ENCODE measurements at places on chromosomes 2 and 18. TPM values are rescaled to one million over a fixed set of nuclear protein-coding genes. Genes with fewer than 3 reads are reported as not detected.
A peak's percentile ranks its signal among the peaks of the same experiment; 100 is the strongest.

TRABD2A gene
- 0.33 TPM for total RNA-seq

IL1R2 gene
- 0.57 TPM for total RNA-seq

YES1 gene
- total RNA-seq: 43.1 TPM

FOXD4L1 gene
- 0.16 TPM for total RNA-seq

PDE11A gene
- total RNA-seq: not detected

COL3A1 gene
- total RNA-seq: 14,045 TPM

DNA sequence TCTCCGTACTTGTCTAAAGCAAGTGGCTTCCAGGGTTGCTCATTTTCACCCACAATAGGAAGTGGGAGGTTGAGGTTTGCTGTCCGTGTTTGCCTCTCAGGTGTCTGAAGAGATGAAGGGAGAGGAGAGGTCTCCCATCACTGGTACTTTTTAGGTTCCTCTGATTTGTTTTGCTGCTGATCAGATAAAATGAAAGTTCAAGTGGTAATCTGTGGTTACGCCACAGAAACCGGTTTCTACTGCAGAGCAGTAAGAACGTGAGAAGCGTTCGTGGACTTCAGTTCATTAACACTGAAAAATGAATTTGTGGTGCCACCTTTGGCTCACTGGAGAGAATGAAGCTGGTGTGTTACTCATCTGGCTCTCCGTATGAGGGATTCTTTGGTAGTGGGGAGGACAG lies 118.2 kb downstream of the GBX2 start:
- DNase-seq: no peak

DNA sequence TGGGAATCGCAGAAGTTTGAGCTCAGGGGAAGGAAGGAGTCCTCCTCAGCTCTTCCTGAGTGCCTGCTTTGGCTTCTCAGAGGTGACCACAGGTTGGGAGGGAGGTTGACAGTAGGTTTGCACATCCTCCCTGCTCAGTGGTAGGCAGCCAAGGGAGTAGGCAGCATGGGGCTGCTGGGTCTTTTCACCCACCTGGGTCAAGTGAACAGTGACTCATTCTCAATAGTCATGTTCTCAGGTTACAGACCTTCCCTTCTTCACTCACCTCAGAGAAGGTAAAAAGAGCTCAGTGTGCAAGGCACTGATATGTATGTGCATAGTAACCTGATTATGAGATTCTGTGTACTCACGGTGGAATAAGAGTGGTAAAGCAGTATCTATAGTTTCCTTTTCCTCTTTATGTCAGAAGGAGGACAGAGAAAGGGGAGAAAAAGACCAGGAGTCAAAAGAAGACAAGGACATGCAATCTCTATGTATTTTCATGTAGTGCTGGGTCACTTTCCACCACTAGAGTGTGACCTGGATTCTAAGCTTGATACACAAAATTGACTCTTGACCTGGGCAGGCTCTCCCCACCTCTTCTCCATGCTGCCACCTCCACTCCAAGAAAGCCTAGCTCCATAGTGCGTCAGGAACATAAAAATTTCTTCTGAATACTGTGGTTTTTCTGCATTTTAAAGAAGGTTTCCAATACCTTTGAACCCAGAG lies 36.5 kb upstream of the ASNSD1 start:
- no peak for DNase-seq

- DNase-seq: peak; percentile 80
Observed at GRCh38 chr18:26383454-26384270, 157.4 kb downstream of the TAF4B start.

- no peak for DNase-seq
Observed at GRCh38 chr2:207078186-207078798, 87.5 kb downstream of the KLF7 start.

DNA sequence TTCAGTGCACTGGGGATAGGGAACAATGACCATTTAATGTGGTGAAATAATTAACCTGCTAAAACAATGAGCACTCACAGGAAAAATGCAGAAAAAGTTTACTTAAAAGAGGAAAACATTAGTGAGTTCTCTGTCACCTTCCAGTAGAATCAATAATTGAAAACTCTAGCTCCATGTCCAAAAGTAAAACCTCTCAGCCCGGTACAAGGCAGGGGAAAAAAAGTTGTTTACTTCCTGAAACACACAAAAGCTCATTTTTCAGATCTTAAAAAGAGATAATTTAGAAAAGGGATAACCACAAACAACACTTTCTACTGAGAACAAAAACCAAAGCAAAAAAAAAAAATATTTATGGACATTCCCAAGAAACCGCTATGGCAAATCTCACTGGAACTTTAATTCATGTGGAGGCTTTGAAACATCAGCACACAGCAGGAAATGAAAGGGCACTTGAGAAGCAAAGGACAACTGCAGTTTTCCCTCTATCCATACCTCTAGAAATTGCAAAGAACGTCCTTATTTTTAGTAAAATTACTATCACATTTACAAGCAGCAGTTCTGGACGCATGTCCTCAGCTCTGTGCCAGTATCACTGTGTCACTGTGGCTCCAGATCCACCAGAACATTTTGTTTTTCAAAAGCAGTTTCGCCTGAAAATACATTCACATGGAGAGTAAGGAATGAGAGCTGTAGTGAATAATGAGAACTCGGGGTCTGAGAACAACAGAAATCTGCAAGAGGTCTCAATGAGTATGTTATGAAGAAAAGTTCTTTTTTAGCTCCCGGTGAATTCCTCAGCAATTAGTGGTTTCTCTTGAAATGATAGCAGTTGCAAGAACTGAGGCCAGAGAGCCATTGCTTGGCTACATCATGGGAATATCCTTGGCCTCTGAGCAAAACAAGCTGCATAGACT lies 44.7 kb upstream of the DNAH7 start:
- peak; percentile 82 for DNase-seq

DNA sequence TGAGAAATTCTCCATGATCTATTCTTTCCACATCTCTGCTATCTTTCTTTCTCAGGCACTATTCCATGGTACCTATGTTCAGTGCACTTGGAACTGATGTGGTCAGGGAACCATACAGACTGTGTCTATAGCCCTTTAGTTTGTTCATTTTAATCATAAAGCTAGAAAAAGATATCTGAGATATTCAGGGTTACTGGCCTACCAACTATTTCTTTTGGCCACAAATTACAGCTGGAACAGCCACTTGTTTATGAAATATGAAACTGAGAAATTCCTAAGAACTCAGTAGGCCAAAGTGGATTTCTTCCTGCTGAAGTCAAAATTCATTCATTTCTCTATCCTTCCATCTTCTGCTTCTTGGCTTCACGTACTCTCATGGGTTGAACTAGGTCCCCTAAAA lies 22.8 kb upstream of the LYPD1 start:
- peak; percentile 73 for DNase-seq

- no peak for DNase-seq
Observed at GRCh38 chr2:191929288-191929687, 82.4 kb upstream of the CAVIN2 start.
